NCI-H1930 (cell line): ENCODE measurements at places on chromosomes 16 and 17.

GRCh38 chr16:64925166-64925565 lies 196.7 kb downstream of the CDH11 start:
- no peak for DNase-seq

GRCh38 chr16:10880594-10881452 lies 3.8 kb downstream of the CIITA start:
- no peak for DNase-seq

GRCh38 chr16:20628213-20628612 lies 52.0 kb upstream of the ACSM2B start:
- DNase-seq: no peak

DNA sequence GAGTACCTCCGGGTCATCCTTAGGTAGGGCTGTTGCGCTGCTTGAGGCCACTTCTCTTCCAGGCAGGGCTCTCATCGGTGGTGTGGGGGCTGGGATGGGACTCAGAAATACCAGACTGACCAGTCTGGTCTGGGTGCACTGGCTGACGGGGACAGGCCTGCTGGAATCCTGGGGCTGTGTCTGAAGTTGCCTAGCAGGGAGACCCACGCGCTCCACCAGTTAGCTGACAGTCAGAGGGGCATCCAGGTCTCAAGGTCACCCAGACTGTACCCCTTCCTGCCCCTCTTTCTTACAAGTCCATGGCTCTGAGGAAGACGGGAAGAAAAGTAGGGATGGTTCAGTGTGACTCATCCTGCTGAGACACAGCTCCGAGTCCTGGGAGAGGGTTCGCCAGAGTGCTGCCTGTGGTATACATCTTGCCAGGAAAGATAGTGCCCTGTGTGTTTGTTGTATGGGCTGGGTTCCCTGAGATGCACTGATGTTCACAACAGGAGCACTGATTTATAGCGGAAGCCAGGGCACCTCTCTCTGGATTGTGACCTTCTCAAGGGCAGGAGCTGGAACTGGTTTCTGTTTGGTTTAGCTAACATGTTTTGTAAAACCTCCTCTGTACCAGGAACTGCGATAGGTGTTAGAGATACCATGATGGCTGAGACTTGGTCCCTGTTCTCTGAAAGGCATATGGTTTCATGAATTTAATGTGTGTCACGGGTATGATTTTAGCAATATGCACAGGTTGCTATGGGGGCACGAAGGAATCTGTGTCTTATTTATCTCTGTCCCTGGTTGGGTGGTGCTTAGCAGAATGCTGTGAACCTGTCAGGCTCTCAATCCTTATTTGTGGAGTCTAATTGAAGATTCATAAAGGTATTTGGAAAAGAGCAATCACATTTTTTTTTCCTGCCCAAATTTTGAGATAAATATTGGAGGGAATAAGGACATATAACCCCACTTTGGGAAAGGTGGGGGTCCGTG lies 97.5 kb downstream of the OR1D5 start:
- DNase-seq: no peak

- DNase-seq: no peak
Observed at GRCh38 chr16:13378151-13378550, 476.8 kb downstream of the SHISA9 start.

DNA sequence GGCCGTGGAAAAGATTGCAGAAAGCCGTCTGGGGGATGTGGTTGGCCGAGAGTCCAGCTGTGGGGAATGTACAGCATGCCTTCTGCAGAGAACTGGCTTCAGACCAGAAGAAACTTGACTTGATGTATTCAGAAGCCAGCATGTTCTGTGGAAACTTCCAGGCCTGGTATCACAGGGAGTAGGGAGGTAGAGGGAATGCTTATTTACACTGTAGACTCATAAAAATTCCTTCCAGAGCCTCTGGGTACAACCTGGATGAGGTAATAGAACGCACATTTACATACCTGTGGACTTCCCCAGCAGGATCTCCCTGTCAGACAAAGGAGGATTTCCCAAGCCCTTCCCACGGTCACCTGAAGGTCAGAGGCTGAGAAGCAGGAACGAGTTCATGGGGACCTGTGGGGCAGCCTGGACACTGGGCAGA lies 11.8 kb upstream of the GAS7 start:
- no peak for DNase-seq

DNA sequence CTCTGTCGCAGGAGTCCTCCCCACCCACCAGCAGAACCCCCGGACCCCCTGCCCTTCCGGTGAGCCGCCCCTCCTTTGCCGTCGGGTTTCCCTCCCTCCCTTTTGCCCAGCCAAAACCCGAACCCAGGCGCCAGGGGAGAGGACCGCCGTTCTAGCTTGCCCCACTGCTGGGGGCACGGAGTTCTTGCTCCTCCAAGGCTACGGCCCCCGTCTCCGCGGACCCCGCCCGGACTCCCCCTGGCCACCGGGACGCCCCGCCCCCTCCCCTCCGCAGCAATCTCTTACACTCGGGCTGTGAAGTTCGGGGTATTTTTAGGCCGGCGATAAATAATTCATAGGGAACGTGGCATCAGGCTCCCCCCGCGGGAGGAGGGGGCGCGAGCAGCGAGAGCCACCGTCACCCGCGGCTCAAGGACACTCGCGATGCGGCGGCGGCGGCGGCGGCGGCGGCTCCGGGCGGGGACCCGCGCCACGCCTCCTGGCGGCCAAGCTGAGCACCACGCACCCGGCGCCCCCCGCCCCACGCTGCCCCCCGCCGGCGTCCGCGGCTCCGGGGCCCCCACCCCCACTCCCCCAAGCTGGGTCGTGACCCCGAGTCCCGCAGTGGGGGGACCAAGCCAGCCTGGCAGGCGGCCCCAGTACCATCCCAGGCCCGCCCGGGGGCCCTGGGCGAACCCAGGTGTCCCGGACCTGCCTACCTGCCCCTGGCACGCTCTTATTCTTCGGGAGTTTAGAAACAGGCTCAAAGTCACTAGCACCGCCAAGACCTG lies at the start of gene GRIN2C:
TSS of gene GRIN2C (minus strand) at position 427 of the 770 bp plus-strand sequence. CDS start 4,793 bp downstream, outside the sequence.
- no peak for DNase-seq

- no peak for DNase-seq
Observed at GRCh38 chr16:26772503-26772902, 294.2 kb upstream of the C16orf82 start.

DNA sequence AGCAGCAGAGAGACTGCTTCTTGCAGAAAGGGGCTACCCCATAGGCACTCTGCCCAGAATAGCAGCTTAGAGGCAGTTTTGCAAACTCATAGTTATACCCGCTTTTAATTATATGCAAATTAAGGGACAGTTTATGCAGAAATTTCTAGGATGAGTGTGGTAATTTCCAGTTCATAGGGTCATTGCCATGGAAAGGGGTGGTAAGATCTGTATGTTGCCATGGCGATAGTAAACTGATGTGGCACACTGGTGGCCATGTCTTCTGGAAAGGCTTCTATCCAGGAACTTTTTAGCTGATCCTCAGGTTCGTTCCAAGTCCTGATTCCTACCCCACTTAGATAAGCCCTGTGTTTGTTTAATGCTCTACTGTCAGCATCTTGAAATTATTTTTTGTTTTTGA lies 6.2 kb downstream of the STXBP4 start:
- DNase-seq: no peak
